NCI-H748 treated with DMSO at 0.1 percent for 48 hours (cell line): ENCODE measurements at places on chromosomes 1 and 21.

DNA sequence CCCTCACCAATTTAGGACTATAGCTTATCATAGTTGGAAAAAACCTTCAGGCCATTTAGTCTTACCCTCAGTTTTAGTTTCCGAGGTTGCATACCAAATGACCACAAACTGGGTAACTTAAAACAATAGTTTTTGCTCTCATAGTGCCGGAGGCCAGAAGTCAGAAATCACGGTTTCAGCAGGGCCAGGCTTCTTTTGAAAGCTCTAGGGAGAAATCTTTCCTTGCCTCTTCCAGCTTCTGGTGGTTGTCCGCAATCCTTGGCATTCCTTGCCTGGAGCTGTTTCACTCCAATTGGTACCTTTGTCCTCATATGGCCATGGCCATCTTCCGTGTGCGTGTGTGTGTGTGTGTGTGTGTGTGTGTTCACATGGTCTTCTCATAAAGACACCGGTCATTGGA is 12.4 kb upstream of the PLXNA2 start:
- no peak for DNase-seq

DNA sequence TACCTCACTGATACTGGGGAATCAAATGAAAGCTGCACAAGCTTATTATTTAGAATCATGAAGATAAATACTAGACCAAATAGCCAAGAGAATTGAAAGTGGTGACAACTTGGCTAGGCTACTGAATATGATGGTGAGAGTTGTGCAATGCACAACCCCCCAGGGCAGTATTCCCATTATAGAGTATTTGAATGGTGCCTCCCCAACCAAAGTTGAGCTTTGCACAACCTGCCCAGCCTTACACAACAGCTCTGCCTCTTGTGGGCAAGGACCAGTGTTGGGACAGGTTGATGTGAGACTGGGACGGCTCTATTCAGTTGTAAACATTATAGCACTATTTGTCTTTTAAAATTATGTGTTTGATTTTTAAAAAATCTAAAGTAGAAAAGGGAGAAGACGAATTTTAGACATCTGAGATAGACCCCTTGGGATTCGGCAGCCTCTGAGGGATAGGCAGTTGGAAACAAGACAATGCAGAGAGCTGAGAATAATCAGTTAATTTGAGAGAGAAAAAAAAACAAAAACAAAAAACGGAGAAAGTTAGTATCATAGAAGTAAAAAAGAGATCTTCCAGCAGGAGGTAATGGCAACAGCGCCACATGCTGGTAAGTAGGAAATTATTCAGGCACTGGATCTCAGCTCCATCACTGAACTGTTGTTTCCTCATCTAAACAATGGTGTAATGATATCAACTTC is 91.0 kb upstream of the KCNA3 start:
- DNase-seq: peak; percentile 36

GRCh38 chr1:39266269-39266668 is 61.8 kb downstream of the MACF1 start:
- peak; percentile 94 for DNase-seq

- DNase-seq: no peak
Observed at GRCh38 chr1:172185211-172185610, 235.3 kb upstream of the C1orf105 start.

GRCh38 chr21:46029186-46029924 is 47.8 kb downstream of the COL6A1 start:
- DNase-seq: no peak

- DNase-seq: no peak
Observed at GRCh38 chr1:217881131-217881543, 250.0 kb downstream of the SPATA17 start.

DNA sequence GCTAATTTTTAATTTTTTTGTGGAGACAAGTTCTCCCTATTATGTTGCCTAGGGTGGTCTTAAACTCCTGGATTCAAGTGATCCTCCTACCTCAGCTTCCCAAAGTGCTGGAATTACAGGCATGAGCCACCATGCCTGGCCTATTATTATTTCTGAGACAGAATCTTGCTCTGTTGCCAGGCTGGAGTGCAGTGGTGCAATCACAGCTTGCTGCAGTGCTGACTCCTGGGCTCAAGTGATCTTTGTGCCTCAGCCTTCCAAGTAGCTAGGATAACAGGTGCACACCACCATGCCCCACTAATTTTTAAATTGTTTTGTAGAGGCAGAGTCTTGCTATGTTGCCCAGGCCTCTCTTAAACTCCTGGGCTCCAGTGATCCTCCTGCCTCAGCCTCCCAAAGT is 196.3 kb downstream of the CAMTA1 start:
- no peak for DNase-seq

DNA sequence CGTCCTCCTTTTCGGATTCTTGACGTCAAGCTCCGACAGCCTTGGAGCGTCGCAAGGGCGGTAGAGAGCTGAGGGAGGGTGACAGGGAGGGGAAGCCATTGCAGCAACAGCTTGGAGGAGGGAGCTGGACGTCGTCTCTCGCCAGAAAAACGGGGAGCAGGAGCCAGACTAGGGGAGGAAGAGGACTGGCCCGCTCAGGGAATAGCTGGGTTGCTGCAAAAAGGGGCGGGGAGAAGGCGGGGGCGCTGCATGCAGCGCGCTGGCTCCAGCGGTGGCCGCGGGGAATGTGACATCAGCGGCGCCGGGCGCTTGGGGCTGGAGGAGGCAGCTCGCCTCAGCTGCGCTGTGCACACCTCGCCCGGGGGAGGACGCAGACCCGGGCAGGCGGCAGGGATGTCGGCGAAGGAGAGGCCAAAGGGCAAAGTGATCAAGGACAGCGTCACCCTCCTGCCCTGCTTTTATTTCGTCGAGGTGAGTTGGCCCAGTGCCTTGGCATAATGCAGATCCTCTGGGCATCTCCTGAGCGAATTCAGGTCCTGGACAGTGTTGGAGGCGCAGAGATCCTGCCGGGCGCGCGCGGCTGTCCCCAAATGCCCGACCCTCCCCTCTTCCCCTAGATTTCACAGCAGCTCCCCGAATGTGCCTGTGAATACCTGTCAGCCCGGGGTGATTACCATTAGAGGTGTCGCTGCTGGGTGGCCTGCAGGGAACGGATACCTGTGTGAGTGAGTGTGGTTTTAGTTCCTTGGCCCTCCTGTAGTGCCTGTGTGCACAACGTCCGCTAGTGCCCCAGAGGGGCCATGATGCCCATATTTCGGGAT is at the start of gene PLPPR4:
Gene PLPPR4 (plus strand): TSS at position 292 of the 821 bp plus-strand sequence. CDS start 102 bp downstream, at position 394.
- DNase-seq: no peak

DNA sequence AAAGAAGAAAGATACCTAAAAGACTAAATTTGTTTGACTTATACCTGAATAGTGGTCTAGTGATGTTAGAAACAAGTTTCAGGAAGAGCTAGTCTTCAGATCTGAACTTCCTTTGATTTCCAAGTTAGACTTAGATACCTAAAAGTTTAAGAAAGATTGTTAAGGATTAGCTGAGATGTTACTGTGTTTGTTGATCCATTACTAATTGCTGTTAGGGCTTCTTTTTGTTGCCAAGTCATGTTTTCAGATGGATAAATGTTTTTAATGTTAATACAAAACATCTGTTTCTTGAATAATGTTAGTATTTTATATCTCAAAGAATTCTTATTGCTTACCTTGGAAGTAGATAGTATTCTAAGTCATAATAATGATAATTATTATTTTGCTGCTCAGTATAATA is 11.6 kb downstream of the GNAI3 start:
- no peak for DNase-seq

DNA sequence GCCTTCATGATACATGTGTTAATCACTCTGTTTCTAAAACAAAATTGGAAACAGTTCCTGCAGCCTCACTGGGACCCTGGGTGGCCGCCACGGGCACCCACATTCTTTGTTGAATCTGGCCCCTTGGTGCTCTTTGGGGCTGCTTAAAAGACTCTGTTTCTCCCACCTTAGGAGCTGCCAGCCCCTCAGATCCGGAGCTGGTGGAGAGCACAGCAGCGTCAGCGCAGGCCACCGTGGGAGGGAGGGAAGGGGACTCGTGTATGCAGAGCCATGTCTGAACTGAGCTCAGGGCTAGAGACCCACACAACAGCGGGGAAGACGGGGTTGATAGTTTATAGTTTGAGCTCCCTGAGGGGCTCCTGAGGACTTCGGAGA is 121.2 kb downstream of the CNIH3 start:
- DNase-seq: no peak

- no peak for DNase-seq
Observed at GRCh38 chr1:87030740-87031690, 116.6 kb downstream of the HS2ST1 start.

GRCh38 chr1:7888248-7889081 is 35.6 kb upstream of the UTS2 start:
- no peak for DNase-seq

GRCh38 chr1:169318536-169319244 is 48.9 kb downstream of the NME7 start:
- no peak for DNase-seq

GRCh38 chr1:198647055-198647454 is 8.2 kb downstream of the PTPRC start:
- DNase-seq: no peak

DNA sequence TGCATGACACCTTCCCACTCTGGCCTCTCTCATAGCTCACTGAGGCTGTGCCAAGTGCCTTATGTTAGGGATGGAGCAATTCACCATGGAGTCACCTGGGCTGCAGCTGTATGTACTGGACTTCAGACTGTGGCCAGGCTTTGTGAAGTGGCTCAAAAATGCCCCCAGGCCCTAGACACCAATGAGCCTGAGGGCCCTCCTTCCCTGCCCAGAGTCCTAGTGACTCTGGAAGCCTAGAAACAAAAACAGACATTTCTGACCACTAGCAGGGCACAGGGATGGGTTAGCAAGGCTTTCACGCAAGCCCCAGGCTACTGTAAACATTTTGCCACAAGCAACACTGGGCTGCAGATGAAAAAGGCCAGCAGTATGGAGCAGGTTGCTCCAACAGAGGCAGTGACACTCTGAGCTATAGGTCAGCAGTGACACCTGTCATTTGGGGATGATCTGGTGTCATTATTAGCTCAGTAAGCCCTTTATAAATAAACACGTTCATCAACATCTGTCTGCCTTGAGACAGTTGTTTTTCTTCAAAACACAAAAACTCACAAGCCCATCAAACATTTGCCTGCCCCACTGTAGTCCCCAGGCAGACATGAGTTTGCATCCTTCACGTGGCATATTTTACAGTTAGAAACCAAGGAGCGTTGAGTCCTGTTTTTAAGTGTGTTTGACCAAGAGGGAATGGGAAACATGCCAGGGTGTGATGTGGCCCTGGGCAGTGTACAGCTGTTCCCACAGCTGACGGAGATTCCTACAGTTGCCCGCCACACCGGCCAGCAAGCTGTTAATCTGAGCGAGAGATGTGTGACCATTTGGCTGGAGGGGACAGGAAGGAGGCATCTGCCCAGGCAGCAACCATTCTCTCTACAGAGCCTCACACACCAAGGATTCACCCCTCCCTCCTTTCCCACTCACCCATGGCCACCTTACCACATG is 66.8 kb downstream of the KCNN3 start:
- DNase-seq: no peak

DNA sequence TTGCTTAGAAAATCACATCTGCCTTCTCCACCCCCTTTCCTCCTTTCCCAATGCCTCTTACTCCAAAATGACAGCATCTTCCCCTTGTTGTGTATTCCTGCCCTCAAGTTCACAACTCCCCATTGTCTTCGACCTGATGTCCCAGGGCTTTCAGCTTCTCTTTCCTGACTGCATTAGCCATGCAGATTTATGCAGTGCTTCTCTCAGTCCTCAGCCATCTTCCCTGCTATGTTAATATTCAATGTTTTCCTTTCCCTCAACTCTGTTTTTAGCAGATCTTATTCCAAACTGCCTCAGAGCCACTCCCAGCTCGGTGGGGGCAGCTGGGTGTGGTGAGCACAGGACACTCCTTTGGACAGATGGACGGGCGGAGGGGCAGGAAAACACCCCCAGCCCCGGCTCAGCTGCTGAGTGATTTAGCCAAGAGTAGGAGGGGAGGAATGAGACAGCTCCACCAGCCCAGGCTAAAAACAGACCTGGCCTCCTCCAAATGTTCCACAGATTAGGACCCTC is 71.0 kb downstream of the CD2 start:
- no peak for DNase-seq

DNA sequence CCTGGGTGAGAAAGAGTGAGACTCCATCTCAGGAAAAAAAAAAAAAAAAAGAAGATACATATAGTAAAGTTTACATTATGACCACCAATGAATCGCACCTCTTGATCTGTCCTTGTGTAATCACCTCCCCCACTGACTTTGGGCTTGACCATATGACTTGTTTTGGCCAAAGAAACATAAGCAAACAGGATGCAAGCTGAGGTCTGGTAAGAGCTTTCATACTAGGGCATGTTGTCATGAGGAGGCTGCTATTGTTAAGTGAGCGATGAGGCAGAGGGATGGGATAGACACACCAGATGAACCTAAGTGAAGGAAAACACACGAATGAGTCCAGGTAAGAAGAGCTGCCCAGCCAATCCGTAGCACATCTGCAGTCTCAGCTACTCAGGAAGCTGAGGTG is 10.7 kb downstream of the ENAH start:
- DNase-seq: no peak

- DNase-seq: no peak
Observed at GRCh38 chr21:42079939-42080787, 9.0 kb downstream of the UMODL1 start.

DNA sequence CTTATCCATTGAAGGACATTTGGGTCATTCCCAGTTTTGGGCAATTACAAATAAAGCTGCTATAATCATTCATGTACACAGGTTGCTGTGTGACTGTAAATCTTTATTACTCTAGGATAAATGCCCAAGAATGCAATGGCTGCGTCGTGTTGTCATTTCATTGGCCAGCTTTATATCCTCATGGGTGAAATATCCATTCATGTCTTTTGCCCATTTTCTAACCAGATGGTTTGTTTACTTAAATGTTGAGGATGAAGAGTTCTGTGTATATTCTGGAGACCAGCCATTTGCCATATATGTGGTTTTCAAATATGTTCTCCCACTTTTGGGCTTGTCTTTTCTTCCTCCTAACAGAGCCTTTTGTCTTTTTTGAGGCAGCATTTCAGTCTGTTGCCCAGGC is 25.3 kb downstream of the TRIM11 start:
- DNase-seq: no peak

DNA sequence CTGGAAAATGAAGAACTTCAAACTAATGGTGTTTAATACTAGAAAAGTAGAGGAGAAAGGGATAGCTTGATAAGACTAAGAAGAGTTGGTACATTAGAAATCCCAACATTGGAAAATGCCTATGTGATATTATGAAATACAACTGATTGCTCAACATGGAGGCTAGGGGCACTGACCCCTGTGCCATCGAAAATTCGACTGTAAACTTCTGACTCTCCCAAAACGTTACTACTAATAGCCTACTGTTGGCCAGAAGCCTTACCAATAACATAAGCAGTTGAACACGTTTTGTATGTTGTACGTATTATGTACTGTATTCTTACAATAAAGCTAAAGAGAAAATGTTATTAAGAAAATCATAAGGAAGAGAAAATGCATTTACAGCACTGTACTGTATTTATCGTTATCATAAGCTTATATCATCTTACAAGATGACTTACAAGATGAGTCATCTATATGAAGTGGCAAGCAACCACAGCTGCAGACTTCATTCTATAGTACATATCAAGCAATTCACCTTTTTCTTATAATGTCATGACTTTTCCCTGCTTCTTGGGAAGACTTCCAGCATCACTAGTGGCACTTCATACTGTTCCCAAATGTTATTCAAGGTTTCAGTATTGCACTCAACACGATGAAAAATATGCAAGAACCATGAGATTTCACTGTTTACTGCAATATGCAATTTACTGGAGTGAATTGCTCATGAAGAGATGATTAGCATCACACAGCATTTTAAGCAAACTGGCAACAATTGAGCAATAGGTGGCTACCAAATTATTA is 12.9 kb upstream of the CTSK start:
- no peak for DNase-seq

GRCh38 chr1:98406352-98407088 is 255.0 kb upstream of the SNX7 start:
- DNase-seq: no peak

GRCh38 chr1:234768569-234769283 is 158.7 kb upstream of the IRF2BP2 start:
- no peak for DNase-seq
